T-helper 17 cell (primary cell): ENCODE measurements at places on chromosomes 1 and 21. TPM values are rescaled to one million over a fixed set of nuclear protein-coding genes. Genes with fewer than 3 reads are reported as not detected.

Gene FCRL1
- total RNA-seq: 22.4 TPM

DNA sequence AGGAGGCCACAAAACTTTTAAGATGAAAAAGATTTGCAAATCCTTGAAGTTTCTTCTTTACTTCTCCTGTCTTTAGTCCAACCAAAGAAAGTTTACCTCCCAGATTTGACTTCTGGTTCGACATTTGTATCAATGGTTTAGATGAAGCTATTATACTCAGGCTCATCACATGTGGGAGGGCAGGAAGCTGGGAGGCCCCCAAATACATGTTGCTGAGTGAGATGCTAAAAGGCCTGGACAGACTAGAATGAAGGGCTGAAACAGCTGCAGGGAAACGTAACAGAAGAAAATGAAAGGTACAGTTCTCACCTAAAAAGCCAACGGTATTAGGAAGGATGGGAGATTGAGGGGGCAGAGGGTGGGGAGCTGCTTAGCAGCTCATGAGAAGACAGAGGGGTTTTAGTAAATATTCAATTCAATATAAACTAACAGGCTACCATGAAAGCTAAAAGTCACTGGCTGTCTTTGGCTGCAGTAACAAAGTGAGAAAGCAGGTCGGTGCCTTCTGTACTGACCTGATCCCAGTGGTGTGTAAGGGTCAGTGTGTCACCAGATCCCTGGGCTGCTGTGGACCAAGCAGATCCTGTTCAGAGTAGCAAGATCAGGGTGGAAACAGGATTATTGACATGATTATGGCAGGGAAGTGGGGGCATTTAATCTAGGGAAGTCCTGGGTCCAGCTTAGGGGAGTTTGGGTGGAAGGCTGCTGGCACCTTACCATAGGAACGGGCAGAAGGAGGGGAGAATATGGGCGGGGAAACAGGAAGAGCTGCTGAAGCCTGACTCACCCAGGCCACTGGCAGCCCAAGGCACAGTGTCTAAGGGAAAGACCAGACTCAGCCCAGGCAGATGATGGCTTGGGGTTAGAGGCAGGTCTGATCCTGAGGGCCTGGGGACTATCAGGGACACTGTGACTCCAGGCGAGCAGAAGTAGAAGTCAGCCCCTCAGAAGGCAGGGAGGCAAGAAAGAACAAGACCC lies 60.4 kb downstream of the KCNN3 start:
- H3K4me1 ChIP-seq: peaks cover 12% of the 10 kb centered on the region
- peaks cover 43% of the 10 kb centered on the region for H3K27me3 ChIP-seq
- no peak overlapping the region for H3K27ac ChIP-seq

Gene SPATA46
- total RNA-seq: not detected

DNA sequence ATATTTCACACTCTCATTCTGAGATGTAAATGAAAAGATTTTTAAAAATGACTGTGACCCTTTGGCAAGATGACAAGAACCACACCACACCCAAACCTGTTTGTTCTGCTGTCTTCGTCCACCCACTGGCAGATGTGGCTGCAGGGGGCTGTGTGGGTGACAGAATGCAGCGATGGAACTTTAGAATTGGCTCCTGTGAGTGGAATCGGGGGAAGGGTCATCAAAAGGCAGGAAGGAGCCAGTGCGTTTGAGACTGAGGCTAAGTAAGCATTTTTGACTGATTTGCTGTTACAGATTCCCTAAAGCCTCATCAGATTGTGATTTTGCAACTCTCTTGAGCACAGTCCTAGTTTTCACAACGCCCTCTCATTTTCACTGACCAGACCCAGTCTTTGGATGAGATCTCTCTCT lies 111.2 kb upstream of the ADGRL2 start:
- H3K4me1 ChIP-seq: no peaks in the 10 kb centered on the region
- no peaks in the 10 kb centered on the region for H3K36me3 ChIP-seq
- no peak overlapping the region for H3K27ac ChIP-seq
- H3K27me3 ChIP-seq: no peaks in the 10 kb centered on the region
- DNase-seq: no peak

Gene PM20D1
- total RNA-seq: 1.9 TPM
